ENCODE measurements at places on chromosomes 6 and 20.
A peak's percentile ranks its signal among the peaks of the same experiment; 100 is the strongest.

DNA sequence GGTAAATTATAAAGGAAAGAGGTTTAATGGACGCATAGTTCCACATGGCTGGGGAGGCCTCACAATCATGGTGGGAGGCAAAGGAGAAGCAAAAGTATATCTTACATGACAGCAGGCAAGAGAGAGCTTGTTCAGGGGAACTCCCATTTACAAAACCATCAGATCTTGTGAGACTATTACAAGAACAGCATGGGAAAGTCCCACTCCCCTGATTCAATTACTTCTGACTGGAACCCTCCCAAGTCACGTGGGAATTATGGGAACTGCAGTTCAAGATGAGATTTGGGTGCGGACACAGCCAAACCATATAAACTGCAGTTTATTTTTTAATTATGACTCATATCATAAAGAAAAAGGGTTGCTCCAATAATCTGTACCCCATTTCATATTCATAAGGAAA is 22.3 kb upstream of the HLA-DQA2 start:
- DNase-seq = no peak

DNA sequence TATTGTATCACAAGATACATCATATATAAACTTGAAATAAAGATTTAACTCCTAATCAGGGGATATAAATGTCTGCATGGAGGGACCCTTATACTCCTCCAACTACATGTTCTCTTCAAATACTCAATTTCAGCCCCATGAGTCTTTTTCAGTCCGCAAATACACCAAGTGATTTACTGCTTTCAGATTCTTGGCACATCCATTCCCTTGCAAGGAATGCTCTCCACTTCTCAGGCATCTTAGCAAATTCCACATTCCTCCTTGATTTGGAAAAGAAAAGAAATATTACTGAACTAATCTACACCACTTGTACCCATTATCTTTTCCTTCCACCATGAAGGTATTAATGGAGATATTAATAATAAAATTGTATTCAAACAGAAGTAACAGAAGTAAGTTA is 999.4 kb upstream of the GJE1 start:
- DNase-seq = no peak

GRCh38 chr6:80742481-80742880 is 636.0 kb downstream of the BCKDHB start:
- DNase-seq = peak; percentile 3

- DNase-seq = no peak
These were observed 10.8 kb upstream of the SMIM29 start for GRCh38 chr6:34259529-34260069.

DNA sequence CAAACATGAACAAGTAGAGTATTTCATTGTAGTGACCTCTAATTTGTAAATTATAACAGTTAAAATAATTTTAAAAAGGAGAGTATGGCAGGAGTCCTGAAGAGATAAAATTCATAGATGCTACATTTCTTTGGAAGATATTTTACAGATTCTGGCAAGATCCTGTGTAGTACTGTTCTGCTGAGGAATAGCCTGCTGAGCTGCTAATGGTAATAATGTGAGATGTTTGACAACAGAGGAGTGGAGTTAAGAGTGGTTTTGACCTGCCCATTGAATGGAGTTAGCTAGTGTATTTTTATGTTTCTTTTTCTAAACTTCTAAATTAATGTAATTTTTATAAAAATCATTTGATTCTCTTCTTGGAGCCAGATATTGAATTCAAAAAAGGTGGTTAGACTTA is 11.8 kb downstream of the CLVS2 start:
- no peak for DNase-seq

GRCh38 chr20:891706-892080 is 24.4 kb downstream of the ANGPT4 start:
- DNase-seq = no peak

- DNase-seq = no peak
These were observed 79.6 kb upstream of the AHI1 start for GRCh38 chr6:135577059-135577538.

DNA sequence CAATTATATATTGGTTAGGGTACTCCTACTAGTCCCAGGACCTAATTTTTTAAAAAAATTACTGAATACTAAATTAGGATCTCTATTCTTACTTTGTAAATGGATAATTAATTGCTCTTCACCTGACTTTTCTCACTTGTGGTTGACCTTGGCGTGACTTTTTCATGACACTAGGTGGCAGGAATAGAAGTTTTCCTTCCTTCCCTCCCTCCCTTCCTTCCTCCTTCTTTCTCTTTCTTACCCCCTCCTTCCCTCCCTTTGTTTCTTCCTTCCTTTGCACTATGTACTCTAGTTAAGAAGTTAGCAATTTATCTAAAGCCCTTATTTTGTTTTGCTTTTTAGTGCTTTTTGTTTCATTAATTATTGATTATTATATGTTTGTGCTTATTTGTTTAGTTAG is 20.4 kb upstream of the HBS1L start:
- DNase-seq = no peak

DNA sequence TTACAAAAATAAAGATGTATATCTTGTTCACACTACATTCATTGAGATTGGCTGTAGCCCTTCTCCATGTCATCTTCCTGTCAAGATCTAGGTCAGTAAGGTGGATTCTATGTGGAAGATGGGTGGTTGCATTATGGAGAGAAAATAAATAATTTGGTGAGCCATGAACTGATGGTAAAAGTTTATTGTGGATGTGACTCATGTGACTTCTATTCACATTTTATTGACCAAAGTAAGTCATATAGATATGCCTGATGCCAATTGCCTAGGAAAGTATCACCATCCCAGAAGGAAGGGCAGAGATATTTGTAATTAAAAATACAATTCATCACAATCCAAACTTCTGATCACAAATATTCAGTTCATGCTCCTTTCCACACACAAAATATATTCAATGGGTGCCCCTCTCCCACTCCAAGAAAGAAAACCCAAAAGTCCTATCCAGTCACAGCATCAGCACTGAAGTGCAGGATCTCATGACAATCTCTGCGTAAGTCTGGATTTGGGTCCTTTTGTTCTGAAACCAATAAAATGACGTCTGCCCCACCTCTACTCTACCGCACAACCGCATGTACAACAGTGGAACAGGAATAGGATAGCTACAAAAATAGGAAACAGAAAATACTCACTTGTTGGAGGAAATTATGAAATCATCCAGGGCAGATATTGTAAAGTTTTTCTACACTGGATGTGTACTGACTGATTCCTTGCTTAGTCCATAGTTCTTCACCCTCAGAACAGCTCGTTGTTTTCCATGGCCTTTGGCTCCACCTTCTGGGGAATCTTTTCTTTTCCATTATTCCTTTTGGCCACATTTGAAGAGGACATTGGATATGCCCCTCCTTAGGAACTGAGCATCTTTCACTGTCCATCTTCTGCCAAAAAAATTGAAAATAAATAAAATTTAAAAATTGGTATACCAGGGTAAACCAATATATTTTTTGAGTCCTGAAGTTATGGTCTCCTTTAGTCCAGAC is 16.1 kb upstream of the SLC17A3 start:
- DNase-seq = peak; percentile 33

- no peak for DNase-seq
These were observed 75.4 kb upstream of the AKAP12 start for GRCh38 chr6:151164383-151164782.

GRCh38 chr6:84517741-84518530 is 246.5 kb downstream of the TBX18 start:
- no peak for DNase-seq

- no peak for DNase-seq
These were observed 9.3 kb downstream of the PREX1 start for GRCh38 chr20:48818481-48818987.

DNA sequence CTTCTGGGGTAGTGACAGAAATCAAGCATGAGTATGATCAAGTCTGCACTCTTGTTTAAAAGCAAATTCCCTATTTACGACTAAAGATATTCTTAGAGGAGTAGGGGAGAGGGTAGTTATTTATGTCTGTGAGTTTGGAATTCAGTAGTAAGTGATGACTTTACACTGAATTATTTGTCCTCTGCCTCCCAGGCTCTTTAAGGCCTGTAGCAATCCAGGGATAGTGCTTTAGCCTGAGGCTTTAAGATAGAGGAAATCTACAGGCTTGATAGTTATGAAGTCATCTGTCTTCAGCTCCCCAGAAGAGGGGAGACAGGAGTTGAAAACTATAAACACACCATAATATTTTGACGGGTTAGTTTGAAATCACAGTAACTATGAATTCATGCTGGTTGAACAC is 664.5 kb downstream of the EPM2A start:
- DNase-seq = no peak

GRCh38 chr20:53077373-53078205 is 105.4 kb downstream of the TSHZ2 start:
- DNase-seq = peak; percentile 52

- peak; percentile 67 for DNase-seq
These were observed at the start of gene KCNQ2 for GRCh38 chr20:63471981-63472831. Gene KCNQ2 (minus strand): TSS chr20:63472655. CDS start chr20:63472463, 192 bp downstream.

DNA sequence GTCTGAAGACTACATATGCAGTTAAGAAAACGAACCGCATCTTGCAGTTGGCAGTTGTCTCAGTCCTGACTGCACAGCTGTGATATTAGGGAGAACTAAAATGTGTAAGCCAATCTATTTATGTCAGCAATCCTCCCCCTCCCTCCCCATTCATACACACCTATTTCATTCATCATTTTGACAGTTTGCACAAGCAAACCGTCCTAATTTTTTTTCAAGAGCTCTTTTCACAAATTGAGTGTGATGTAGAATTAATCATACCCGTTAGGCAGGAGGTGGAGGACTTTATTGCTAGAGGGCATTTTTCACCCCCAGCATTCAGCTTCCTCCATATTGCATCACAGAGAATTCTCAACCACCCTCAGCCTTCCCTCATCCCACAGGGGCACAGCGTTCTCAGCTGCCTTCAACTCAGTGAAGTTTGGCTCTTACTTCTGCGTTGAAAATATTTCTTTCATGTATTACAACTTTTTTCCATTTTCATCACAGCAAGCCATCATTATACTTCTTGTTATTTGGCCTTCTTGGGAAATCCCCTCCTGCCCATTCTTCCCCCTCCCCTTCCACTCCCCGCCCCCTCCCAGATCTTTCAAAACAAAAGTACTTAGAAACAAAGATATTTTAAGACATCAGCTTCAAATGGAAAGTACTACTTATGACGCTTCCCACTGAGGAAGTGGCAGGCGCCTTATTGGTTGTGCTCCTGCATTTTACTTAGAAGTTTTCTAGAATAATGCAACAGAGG is 37.5 kb downstream of the NOX3 start:
- DNase-seq = no peak

GRCh38 chr6:20791944-20792343 is 257.7 kb downstream of the CDKAL1 start:
- DNase-seq = no peak

DNA sequence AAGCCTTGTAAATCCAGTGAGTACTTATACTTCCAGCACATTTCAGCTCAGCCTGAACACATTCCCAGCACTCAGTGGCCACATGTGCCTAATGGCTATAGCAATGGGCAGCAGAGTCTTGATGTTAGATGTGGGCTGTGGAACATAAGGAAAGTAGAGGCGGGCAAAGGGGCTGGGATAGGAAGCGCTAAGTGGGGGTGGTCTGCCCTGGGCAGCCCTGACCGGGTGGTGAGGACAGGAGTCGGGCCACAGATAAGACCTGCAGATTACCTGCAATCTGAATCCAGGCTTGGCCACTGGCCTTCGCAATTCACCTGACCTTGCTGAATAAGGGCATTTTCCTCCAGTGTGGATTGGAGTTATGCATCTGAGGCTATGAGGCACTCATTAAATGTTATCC is 11.1 kb upstream of the HMGA1 start:
- no peak for DNase-seq

GRCh38 chr20:3276680-3277015 is 37.7 kb upstream of the SLC4A11 start:
- DNase-seq = peak; percentile 18

DNA sequence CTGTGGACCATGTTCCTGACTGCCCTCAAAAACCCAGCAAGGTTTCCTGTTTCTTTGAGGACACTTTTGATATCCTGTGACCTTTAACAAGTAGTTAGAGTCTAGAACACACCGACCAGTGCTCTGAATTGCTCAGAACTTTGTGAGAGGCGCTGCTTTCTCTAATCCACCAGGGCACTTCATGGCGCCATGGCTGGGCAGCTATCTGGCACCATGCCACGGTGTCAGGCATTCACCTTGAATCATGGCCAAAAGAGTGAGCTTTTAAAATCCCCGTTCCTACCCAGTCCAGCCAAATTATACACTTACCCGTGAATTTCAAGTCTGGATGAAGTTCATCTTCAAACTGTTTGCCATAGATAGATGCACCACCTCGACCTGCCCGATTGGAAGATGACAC is 17.0 kb upstream of the CPNE5 start:
- DNase-seq = no peak

- DNase-seq = no peak
These were observed 9.6 kb upstream of the NRM start for GRCh38 chr6:30700340-30700739.

DNA sequence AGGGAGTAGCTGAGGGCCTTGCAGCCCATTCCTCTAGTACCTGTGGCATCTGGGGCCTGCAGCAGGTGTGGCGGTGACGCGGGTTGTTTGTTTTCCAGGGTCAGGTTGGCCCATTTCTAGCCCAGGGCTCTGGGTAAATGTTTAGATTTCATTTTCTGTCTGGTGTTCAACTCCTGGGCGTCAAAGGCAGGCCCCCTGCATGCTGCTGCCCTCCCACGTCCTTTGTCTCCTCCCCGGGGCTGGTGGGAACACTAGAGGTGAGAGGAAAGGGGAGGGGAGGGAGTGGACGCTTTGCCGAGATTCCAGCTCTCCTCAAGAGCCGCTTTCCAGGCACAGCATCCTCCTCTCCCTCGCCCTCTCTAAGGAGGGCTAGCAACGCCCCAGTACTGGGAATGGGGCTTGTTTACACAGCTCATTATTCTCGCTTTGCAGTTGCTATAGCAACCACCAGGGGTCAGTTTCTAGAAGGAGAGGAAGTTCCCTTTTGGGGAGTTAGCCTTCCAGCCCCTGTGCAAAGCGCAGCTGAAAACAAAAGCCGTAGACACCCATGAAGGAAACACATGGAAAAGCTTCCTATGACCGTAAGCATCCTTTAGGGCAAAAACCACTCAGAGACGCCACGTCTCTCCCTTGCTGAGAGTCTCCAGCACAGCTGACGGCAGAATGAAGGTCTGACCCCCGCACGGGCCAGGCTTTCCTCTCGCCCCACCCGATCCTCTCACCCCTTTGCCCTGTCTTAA is 170.6 kb downstream of the LY86 start:
- peak; percentile 21 for DNase-seq
